AG10803 (cell line): ENCODE measurements at places on chromosomes 2 and 18.

- DNase-seq: no peak
Observed at GRCh38 chr2:101948625-101949155, 43.1 kb upstream of the IL1R2 start.

GRCh38 chr2:227410191-227410590 lies 22.4 kb upstream of the SCYGR1 start:
- peak; percentile 42 for DNase-seq

DNA sequence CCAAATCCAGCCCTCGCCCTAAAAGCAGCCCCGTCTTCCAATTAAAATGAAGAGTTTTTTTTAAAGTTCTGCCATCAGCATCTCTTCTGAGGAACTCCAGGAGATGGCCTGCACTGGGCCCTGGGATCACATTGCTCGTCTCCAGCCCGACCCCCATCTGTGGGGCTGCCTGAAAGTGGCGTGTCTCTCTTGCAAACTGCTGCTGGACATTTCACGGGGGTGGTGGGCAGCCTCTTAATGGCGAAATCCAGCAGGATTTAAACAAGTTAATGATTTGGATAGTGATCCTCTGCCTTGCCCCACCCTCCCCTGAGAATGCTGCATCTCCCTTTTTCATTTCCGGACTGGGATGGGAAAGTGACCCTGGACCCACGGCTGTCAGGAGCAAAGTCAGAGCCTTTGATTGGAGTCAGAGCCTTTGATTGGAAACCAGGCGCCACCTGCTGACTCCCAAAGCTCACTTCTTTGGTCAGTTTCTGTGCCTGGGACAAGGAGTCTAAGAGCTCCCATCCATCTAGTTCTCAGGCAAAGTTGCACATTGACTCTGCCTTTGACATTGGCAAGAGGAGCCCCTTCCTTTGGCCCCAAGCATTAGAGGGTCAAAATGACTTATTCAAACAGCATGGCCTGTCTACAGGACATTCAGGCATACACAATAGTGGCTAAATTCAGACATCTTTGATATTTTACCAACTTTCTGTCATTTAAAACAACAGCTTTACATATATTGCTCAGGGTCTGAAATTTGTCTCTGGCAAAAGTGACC lies 155.2 kb downstream of the SH3BP4 start:
- peak; percentile 76 for DNase-seq

DNA sequence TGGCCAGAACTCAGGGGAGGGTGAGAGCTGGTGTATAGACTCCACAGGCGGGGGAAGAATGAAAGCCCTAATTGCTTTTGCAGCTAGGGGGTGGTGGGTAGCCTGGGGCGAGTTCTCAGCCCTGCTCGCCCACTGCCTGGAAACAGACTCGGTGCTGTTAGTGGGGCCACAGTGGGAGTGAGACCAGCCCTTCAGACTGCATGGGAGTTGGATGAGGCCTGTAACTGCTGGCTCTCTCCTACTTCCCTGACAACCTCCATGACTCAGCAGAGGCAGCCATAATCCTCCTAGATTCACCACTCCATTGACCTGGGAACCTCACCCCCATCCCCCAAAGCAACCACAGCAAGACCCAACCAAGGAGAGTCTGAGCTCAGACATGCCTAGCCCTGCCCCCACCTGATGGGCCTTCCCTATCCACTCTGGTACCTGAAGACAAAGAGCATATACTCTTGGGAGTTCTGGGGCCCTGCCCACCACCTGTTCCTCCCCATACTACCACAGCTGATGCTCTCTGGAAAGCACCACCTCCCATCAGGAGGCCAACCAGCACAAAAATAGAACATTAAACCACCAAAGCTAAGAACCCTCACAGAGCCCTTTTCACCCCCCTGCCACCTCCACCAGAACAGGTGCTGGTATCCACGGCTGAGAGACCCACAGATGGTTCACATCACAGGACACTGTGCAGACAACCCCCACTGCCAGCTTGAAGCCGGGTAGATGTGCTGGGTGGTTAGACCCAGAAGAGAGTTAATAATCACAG lies 226.3 kb downstream of the EIPR1 start:
- DNase-seq: no peak

- no peak for DNase-seq
Observed at GRCh38 chr18:47800756-47801155, 129.7 kb downstream of the SMAD2 start.

DNA sequence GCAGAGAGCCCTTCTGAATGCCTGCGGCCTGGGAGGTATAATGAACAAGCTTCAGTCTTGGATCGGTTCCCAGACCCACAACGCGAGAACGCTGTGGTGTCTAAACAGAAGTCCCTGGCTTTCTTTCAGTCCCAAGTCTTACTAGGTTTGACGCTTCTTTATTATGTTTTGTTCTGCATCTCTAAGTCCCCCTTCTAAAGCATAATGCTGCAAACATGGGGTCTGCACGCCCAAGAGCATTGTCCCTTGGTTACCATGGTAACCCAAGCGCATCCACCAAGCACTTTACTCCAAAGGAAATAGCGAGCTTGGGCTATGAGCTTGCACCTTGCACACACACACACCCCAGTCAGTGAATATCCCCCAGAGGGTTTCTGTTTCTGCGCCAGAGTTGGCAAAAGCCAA lies 193.7 kb downstream of the INO80D start:
- DNase-seq: no peak

- DNase-seq: no peak
Observed at GRCh38 chr18:9211955-9212354, 75.4 kb downstream of the ANKRD12 start.

GRCh38 chr2:237449193-237449881 lies 35.4 kb upstream of the COL6A3 start:
- DNase-seq: peak; percentile 37

DNA sequence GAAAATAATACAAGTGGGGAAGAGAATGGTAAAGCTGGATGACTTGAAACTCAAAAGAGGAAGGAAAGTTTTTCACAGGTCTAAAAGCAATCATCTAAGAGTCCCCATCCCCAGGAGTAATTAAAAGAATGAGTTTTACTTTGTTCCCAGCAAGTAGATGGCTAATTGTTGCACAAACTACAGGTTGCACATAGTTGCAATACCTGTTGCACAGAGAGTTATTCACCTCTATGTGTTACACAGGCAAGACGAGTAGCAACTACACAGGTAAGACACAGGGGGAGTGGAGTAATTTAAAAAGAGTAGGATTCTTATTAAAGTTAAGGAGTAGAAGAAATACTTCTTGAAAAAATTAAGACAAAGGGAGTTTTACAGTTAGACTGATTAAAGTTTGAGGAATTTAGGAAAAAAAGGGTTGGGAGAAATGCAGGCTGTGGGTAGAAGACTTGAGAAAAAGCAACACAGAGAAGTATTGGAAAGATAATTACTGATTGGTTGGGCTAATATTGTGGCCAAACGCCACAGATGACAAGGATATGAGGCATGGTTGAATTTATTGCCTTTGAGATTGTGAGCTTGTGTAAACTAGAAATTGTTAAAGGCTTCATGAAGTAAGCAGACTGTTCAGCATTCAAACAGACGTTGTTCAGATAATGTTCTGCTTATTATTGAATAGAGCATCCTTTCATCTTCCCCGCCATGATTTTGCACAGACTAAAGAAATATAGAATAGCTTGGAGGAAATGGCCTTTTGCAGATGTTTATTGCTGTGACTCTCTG lies 699.3 kb downstream of the NR4A2 start:
- no peak for DNase-seq

DNA sequence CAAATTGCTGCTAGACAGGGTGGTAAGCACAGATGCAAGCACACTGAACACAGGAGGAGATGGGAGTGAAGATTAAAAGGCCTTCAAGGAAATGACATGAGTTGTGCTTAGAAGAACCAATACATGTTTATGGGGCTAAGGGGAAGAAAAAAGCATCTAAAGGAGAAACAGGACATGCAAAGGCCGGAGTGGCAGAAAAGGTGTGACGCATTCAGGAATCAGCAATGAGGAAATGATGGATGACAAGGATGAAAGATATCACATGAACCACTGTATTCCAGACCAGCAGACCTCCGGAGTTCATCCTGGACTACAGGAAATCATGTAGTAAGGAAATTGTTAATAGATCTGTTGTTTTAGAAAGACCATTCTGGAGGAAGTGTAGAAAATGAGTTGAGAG lies 42.8 kb downstream of the PPP4R1 start:
- no peak for DNase-seq

DNA sequence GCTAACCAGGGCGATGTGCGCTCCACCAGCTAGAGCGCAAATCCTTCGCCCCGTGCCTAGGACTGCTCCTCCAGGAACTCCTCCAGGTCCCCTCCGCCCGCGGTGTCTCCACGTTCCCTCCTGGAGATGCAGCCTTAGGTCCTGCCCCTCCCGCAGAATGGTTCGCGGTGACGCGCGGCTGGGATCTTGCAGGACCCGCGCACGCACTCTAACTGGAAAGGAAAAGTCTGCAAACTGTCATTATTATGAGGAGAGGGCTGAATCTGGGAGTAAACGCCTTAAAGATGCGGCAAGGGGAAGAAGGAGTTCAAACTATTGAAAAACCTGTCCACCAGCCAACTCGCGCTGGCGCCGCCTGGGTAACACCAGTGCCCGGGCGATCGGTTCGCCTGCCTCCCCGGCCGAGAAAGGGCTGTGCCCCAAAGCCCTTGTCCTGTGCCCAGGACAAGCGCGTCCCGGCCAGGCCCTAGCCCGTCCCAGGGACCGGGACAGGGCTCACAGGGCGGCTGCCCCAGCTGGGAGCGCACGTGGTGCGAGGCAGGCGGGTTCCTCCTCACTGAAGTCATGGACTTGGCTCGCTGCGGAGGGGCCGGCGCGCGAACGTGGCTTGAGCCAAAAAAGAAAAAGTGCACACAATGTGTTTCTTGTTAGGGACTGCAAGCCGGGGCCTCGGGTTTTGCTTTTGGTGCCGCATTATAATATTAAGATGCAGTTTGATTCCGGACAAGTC lies 5.5 kb upstream of the ID2 start:
- DNase-seq: peak; percentile 91

DNA sequence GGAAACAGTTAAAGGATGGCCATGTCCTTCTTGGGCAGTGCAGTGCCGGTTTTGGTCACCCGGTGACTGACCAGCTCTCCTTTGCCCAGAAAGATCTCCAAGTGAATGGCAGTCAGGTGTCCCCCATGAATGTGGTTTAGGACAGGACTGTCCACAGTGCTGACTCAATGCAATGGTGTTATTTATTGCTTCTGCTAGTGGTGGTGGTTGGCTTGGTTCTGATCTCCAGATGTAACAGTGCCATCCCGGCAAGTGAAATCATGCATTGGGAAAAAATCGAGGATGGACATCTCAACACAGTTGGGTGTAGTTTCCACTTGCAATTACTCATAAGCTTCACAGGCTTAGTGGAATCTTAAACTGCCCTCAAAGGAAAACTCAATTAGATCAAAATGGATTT lies 81.9 kb downstream of the TGOLN2 start:
- peak; percentile 79 for DNase-seq

DNA sequence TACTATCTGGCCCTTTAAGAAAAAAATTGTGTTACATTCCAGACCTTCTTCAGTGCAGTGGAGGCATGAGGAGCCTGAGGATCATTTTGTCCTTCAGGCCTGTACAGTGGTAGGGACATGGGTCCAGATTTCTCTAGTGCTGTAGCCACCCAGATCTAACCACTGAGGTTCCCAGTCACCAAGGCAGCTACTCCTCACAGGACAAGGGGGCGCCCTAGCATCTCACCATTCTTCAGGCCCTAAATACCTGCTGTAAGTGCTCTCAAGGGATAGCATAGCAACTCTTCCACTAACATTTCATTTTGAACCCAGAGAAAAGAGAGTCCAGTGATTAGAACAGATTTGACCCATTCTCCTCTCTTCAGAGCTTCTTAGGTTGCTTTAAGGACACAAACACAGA lies 1533.0 kb downstream of the LRP1B start:
- no peak for DNase-seq

GRCh38 chr2:109453371-109453995 lies 160.3 kb downstream of the SEPTIN10 start:
- no peak for DNase-seq

DNA sequence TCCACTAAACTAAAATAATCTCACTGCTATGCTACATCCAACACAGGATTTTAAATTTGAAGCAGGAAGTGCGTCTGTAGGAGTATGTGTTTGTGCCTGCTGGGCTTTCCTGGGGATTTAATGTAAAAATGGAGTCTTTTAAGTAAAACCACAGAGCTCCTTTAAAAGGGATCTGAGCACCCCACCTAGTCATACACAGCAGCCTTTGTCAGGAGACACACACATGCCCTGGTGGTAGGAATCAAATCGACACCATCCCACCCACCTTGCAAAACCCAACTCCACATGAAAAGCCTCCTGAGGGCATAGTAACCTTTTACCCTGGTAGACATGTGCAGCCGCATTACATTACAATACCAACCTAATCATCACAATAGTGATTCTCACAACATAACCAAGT lies 29.1 kb downstream of the UXS1 start:
- no peak for DNase-seq

GRCh38 chr2:105215586-105216192 lies 25.9 kb upstream of the GPR45 start:
- DNase-seq: no peak

DNA sequence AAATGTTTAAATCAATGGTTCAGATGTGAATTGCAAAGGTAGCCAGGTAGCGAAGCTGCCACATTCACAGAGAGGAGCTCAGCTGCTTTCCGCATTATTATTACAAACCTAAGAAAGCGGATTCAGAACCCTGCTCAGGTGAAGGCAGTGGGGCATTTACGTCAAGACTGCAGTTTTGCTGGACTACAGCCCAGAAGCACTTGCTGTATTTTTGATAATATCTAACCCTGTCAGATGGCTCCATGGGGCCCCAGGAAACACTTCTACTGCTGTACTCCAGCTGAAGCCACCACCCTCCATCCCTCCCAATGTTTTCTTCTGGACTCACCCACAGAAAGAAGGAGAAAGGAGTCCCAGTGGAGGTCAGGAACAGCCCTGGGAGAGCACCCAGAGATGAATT lies 96.9 kb downstream of the TPO start:
- DNase-seq: no peak

- DNase-seq: no peak
Observed at GRCh38 chr2:69977186-69977585, 15.8 kb upstream of the ASPRV1 start.

GRCh38 chr18:29321561-29321960 lies 1144.6 kb upstream of the CDH2 start:
- no peak for DNase-seq

GRCh38 chr18:35458677-35459441 lies 38.9 kb downstream of the INO80C start:
- peak; percentile 63 for DNase-seq

DNA sequence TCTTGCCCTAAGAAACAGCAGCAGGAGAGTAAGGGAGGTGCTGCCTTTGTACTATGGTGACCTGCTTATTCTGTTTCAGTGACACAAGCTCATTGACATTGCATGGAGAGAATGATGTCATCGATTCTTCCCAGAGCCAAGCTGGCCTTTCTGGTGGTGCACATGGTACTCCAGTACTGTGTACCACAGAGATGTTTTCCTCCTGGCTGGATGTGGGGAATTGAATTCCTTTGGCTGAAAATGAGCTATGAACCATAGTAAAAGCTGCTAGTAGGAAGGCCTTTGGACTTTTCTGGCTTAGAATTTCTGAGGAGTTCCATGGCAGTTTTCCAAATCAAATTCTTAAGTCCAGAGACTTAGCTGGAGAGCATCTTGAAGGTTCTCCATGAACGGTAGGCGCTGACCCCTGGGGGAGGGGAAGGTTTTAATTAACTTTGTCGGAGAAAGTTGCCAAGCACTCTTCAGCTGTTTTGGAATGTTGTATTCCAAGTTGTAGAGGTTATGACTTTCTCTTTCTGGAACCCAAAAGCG lies 17.1 kb upstream of the B3GNT2 start:
- peak; percentile 74 for DNase-seq
